SW 1271 (cell line): ENCODE measurements at places on chromosomes 6 and 20.
A peak's percentile ranks its signal among the peaks of the same experiment; 100 is the strongest.

GRCh38 chr6:35415065-35415891 lies 36.9 kb upstream of the FANCE start:
- DNase-seq = peak; percentile 34

DNA sequence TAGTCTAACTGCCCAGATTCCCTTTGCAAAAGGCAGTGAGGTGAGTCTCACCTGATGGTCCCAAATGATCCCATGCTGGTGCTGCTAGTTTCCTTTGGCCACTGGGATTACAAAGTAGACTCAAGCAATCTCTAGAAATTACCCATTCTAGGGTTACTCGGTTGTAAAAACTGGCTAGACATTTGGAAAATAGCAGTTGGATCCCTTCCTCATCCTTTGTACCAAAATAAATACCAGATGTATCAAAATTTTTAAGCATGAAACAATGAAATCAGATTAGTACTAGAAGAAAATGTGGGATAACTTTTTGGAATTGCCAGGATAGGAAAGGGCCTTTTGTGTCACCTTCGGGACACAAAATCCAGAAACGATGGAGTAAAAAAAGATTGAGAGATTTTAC lies 112.9 kb upstream of the TOP1 start:
- DNase-seq = no peak

DNA sequence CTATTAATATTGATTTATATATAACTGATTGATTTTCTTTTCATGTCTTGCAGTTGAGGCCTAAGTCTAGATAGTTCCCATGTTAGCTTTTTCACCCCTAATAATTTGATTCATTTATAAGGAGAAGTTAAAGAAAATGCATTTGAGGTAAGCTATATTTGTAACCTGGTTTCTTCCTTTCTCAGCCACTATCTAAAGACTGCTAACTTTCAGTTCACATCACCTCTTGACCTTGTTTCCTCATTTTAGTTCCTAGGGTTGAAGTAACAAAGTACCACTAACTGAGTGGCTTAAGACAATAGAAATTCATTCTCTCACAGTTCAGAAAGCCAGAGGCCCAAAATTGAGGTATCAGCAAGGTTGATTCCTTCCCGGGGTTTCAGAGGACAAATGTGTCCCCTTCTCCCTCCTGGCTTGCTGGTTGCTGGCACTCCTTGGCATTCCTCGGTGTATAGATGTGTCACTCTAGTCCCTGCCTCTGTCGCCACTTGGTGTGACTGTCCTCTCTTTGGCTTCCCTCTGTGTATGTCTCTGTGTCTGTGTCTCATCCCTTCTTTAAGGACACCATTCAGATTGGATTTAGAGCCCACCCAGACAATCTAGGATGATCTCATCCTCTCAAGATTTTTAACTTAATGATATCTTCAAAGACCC lies 55.9 kb upstream of the C20orf144 start:
- no peak for DNase-seq

DNA sequence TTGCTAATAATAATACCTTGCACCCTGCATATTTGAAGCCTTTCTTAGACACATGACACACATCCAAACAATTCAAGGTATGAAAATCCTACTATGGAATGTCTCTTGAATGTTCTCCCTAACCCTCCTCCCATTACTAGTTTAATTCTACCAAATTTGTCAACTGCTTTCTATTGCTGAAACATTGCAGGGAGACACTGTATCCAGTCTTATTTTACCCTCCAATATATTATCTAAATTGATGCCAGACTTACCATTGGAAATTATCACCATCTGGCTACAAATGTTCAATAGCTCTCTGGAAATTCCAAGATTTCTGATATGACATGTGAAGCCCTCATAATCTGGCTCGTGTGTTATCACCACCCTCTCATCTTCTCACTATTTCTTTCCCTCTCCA lies 1027.3 kb upstream of the CITED2 start:
- DNase-seq = peak; percentile 12

DNA sequence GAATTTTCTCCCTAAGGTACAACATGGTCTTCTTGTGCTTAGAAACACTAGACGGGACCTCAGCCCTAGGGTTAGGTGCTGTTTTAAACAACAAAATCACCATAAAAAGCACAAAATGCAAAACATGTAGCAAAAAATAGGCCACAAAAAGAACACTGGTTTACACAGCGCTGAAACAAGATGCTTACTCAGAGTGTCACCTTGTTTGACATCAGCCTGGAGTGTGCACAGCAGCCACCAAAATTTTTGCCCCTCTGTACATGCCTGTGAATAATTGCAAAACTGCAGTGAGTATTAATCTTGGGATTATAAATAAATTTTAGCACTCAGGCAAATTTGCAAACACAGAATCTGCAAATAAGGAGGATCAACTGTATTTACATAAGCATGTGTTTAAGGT lies 110.1 kb downstream of the PLG start:
- DNase-seq = no peak

DNA sequence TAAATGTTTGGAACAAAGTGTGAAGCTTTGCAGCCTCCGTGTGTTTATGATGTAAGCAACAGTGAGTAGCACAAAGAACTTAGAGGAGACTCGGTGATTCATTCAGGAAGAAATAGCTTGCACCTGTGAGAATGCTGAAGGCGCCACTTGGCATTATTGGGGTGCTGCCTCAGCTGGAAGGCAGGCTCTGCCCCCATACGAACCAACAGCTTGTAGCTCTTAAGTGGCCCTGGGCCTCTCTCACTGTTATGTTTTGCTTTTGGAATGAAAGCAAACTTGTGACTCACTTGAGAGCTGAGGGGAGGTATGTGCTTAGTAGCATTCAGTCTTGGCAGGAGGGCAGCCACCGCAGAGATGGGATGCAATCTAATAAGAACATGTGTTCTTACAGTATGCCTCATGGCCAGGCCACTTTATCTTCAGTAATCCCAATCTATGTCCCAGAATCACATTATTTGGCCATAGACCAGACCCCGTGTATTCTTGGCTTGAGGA lies 310.7 kb downstream of the EYA4 start:
- DNase-seq = no peak

DNA sequence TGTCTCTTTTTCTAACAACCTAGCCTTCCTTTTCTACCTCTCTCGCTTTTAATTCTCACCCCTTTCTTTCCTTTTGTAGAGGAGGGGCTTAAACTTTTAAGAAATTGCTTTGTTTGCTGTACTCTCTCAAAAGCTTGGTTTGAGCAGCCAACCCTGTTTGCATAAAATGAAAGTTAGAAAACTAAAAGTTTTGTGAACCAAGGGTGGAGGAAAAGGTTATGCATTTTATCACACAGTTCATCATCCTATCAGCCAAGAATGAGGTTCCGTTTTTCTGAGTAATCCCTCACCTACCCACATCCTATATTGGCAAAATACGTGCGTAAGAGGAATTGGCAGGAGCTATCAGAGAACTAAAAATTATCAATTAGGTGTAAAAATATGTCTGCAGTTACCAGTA lies 42.8 kb upstream of the LOC128125822 start:
- DNase-seq = no peak

- no peak for DNase-seq
Measured at GRCh38 chr20:54651252-54651651, 175.9 kb downstream of the DOK5 start.

DNA sequence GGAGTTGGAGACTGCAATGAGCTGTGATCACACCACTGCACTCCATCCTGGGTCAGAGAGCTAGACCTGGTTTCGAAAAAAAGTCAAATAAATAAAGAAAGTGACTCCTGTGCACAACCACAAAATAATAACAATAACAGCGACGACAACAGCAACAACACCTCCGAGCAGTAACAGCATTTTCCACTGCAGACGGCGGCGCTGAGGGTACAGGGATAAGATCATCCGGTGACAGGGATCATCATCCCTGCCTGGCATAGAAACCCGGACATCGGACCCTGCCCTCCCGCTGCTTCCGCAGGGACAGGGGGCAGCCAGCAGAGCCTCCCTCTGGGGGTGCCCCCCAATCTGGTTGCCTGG lies 11.5 kb downstream of the SRXN1 start:
- peak; percentile 61 for DNase-seq

- DNase-seq = no peak
Measured at GRCh38 chr6:74607934-74608333, 597.9 kb downstream of the COL12A1 start.

GRCh38 chr6:14083262-14083661 lies 34.3 kb upstream of the CD83 start:
- DNase-seq = no peak

DNA sequence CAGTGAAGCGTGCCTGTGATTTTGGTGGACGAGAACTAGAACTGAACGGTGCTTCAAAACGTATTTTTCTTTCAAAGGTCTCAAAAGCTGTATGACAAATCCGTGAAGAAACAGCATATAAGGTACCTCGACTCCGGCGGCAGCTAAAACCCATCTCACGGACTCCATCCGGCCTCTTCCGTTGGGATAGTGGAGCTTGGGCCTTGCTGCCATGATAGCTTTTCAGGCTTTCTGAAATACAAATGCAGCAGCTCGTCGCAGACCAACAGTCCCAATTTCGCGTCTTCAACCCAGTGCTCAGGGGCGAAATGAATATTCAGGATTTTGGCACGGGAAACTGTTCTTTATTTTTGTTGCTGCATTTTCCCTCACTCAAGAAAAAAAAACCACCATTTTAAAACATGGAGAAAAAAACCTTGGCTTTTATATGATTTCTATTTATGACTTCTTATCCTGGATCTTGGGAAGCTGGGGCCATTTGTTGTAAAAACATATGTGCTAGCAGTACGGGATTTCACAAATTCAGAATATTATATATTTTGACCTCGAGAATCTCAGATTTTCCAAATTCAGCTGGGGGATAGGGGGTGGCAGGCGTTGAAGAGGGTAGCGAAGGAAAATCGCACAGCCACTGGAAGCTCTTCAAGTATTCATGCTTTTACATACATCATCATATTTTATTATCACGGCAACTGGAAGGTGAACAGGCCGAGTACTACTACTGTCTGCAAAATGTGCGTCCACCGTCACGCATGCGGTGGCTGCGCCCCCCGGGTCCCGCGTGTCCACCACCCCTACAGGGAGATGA lies 849 bp downstream of the GSTA4 start:
- no peak for DNase-seq

DNA sequence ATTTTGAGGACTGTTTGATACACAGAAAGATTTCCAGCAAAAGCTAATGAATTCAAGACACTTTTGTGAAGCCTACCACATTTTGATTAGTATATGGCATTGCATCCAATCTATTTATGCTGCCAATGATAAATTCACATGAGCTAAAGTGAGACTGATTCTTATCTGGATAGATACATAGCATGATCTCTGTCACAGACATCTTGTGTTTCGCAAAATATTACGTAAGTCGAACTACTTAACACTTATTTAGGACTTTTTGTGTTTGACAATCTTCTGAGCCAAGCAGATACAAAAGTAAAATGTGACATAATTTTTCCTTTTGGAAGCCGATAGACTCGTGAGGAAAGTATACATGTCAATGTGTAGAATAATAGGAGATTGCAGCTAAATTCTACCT lies 251.6 kb downstream of the HACE1 start:
- no peak for DNase-seq

DNA sequence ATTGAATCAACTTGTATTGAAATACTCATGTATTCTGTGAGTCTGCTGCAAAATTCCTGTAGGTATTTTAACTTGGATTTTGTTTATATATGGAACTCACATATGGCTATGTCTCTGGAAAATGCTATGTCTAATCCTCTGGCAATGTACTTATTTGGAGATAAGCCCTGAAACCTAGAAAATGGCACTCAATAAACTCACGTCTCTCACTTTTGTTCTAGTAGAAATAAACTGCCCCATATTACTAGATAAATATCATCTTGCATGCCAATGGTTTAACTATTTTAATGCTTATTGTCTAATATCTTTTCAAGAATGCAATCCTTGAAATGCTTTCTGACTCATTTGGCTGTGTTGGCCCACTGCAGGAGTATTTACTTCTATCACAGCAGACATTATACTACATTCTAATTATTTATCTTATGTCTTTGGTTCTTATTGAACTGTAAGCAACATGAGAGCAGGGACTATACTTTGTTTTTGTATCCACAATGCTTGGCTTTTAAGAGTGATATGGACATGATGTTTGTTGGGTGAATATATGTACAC lies 292.2 kb upstream of the RSPO3 start:
- no peak for DNase-seq

GRCh38 chr20:8060977-8061376 lies 41.4 kb upstream of the TMX4 start:
- no peak for DNase-seq

DNA sequence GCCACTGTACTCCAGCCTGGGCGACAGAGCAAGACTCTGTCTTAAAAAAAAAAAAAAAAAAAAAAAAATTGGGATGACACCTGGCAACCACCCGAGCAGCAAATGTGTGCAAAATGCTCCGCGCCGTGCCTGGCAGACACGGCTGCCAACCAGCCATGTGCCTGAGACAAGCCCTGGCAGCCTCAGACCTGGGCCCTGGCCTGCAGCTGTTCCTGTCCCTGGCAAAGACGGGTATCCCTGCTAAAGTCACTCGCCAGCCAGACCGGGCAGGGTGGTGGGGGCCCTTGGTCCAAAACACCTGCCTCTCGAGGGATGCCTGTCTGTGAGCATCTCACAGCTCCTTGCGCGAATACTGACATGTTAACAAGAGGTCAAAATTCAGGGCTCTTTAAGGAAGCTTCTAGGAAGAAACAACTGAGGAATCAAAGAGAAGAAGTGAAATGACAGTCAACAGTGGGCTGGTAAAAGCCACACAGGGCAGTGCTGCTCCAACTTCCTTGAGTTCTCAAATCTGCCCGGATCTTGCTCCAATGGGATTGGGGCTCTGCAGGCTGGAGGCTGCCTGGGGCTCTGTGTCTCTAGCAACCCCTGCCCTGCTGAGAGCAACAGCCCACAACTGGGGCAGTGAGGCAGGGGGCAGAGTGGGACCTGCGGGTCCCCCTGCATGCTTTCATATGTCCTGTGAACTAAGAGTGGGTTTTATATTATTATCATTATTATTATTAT lies 53.4 kb downstream of the SYTL3 start:
- no peak for DNase-seq

- no peak for DNase-seq
Measured at GRCh38 chr6:6695625-6696276, 107.2 kb downstream of the LY86 start.

GRCh38 chr20:33320006-33320405 lies 37.0 kb downstream of the BPIFB1 start:
- DNase-seq = no peak

- DNase-seq = peak; percentile 20
Measured at GRCh38 chr6:158863646-158864045, 44.5 kb upstream of the EZR start.

- no peak for DNase-seq
Measured at GRCh38 chr20:55095745-55096400, 620.5 kb downstream of the DOK5 start.

GRCh38 chr6:150685860-150686259 lies 86.2 kb downstream of the PLEKHG1 start:
- peak; percentile 20 for DNase-seq

DNA sequence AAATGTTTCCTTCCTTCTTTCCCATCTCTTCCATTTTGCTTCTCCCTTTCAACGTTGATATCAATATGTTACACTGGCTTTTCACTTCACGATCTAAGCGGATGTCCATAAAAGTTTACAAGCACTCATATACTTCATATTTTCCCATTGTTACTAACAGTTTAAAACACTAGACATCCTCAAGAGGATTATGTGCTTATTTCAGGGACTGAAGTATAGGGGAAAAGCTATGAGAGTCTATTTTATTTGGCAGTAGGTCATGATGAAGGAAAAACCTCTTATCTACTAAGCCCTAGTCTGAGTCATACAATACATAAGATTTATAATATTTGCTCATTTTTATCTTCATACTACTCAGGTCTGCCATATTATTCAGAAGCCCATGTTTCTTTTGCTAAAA lies 20.6 kb upstream of the EPB41L2 start:
- no peak for DNase-seq
